ENCODE measurements at places on chromosomes 11 and 22.

GRCh38 chr11:78656984-78657383 is 82.3 kb upstream of the NARS2 start:
- no peak for DNase-seq

GRCh38 chr22:43129426-43130425 is 13.5 kb downstream of the MCAT start:
- no peak for DNase-seq

DNA sequence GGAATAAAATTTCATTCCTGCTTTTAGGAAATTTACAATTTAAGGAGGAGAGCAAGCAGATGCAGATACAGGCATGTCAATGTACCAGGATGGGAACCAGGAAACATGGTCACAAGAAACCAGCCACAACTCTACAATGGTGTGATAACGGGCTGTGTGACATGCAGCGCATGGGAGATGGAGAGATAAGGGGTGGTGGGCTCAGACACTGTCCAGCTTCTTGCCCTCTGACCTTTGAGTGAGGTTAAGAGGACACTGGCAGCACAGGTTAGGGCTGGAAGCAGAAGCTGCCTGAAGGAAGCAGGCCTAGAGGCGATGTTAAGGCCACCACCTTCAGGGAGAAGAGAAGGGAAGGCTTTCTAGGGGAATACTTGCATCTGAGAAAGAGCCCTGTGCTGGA is 2.3 kb upstream of the SORL1-AS1 start:
- no peak for DNase-seq

- no peak for DNase-seq
Measured at GRCh38 chr11:96781082-96781481, 391.3 kb downstream of the JRKL start.

DNA sequence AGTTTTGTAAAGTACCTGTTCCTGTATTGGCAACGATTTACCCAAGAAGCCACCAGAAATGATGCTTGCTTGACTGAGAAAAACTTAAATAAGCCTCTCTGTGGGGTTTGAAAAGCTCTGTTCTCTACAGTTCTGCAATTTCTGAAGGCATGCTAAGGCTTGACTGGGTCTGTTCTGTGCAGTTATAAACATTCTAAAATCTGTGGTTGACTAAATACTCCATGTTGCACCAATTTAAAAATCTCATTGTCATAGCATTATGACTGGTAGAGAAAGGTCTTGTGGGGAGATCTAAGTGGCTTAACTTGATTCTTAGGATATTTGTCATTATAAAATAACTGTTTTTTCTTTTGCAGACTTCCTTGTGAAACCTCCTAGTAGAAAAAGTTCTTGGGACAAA is 73.7 kb downstream of the MTMR3 start:
- DNase-seq: no peak

- DNase-seq: no peak
Measured at GRCh38 chr11:122742301-122743018, 86.9 kb downstream of the UBASH3B start.

- no peak for DNase-seq
Measured at GRCh38 chr11:132981131-132981956, 551.0 kb downstream of the OPCML start.

- DNase-seq: no peak
Measured at GRCh38 chr11:82533628-82534327, 199.9 kb downstream of the FAM181B start.

- no peak for DNase-seq
Measured at GRCh38 chr11:124798991-124799347, 1.2 kb downstream of the MSANTD2 start.

DNA sequence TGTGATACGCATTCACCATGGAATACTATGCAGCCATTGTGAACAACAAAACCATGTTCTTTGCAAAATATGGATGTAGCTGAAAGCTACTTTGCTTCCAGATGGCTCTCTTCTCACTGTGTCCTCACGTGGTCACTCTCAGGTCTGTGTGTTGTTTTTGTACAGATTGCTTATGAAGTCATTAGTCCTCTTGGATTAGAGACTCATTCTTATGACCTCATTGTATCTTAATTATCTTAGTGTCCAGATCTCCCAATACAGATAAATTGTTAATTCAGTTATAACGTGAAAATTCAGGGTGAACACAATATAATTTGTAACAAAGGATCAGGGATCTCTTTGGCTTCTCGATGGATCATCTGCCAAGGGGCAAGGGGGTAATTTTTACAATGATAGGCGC is 100.4 kb upstream of the TOP3B start:
- no peak for DNase-seq

- DNase-seq: no peak
Measured at GRCh38 chr11:76978818-76979217, 55.4 kb upstream of the B3GNT6 start.

DNA sequence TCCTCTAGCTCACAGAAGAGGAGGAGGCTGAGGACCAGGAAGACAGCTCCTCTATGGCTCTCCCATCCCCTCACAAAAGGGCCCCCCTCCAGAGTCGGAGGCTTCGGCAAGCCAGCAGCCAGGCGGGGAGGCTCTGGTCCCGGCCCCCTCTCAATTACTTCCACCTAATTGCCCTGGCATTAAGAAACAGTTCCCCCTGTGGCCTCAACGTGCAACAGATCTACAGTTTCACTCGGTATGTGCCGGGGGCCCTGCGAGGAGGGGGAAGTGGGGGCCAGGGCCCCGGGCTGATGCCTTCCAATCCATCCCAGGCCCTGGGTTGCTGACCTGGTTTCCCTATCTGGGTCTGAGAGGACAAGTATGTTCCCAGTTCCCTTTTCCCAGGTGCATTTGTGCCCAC is 7.9 kb downstream of the FOXR1 start:
- no peak for DNase-seq

GRCh38 chr11:100769165-100769564 is 82.1 kb downstream of the ARHGAP42 start:
- no peak for DNase-seq

- no peak for DNase-seq
Measured at GRCh38 chr11:115912484-115912945, 408.3 kb upstream of the CADM1 start.

DNA sequence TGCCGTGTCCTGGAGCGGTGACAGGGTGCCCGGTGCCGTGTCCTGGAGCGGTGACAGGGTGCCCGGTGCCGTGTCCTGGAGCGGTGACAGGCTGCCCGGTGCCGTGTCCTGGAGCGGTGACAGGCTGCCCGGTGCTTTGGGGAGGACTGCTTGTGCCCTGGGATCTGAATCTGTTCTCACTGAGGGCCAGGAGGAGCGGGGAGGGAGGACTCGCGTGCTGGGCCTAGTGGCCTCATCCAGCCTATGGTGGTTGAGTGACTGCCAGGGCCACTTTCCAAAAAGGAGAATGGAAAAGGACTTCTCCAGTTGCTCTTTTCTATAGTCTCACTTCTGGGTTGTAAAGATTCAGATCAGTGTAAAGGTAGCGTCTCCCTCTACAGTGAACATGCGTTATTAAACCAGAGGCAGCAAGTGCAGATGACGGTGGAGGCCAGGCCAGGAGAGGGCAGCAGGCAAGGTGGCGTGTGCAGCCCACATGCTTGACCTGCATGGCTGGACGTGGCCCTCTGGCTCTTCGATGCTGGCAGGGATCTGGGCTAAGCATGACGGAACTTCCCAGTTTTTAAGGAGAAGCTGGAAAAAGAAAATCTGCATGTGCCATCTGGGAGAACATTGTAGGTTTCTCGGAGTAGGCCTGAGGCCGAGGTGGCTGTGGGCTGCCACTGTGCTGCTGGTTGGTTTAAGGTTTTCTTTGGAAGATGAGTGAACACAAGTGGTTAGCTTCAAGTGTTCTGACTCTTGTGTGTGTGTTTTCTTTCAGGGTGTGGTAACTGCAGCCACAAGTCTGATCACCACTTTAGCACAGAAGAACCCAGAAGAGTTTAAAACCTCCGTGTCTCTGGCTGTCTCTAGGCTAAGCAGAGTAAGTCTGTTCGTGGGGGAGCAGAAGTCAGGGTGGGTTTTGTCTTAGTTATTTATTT is 55.0 kb downstream of the AP2A2 start:
- DNase-seq: no peak

GRCh38 chr11:66283461-66284105 is 5.4 kb downstream of the YIF1A start:
- no peak for DNase-seq

DNA sequence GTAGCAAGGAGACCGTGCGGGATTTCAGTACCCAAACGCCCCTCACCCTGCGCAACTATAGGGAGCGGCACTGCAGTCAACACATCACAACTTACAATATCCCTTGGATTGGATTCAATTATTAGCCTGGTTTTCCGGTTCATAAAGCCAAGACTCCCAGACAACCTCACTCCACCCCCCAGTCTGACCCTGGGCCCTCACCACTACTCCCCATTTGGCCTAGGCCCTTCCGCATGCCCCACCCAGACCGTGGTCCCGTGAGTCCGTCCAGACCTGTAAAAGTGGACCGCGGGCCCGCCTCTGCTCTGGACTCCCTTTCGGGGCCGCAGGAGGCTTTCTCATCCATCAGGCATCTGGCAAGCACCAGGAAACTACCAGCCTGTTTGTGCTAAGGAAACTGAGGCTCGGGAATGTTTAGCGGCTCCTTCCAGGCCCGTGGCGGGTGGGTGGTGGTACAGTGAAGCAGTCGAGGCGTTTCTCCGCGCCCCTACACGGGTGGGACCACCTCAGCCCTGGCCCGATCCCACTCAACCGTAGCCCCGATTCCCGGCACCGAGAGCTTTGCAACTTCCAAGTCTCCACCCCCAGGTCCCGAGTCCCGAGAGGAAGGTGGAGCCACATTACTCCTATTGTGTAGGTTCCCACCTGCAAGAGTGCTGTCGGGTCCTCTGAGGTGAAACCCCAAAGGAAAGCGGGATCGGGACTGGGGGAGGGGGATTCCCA is 679 bp upstream of the DPP3 start:
- no peak for DNase-seq

GRCh38 chr22:41793871-41794270 is 6.6 kb upstream of the CCDC134 start:
- DNase-seq: no peak

- no peak for DNase-seq
Measured at GRCh38 chr11:38304926-38305325, 1706.9 kb upstream of the RAG2 start.

DNA sequence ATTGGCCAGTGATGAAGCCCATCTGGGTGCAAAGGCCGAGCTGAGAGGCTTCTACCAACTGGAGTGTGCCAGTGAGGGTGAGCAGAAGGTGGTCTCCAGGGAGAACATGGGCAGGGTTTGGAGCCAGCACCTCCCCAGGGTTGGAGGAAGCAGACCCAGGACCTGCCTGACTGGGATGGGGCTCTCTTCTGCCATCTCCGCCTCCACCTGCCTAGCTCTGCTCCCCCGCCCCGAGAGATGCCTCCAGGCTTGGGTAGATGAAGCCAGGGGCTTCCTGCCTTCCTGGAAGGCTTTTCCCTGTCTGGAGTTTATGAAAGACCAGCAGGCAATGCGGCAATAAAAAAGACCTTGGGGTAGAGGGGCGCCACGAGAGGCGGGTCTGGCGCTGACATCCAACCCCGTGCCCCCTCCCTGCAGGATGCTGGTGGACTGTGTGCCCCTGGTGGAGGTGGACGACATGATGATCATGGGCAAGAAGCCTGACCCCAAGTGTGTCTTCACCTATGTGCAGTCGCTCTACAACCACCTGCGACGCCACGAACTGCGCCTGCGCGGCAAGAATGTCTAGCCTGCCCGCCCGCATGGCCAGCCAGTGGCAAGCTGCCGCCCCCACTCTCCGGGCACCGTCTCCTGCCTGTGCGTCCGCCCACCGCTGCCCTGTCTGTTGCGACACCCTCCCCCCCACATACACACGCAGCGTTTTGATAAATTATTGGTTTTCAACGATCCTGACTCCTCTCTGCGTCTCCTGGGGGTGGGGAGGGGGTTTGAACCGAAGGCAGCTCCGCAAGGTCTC is 3.3 kb downstream of the SELENOM start:
- no peak for DNase-seq

DNA sequence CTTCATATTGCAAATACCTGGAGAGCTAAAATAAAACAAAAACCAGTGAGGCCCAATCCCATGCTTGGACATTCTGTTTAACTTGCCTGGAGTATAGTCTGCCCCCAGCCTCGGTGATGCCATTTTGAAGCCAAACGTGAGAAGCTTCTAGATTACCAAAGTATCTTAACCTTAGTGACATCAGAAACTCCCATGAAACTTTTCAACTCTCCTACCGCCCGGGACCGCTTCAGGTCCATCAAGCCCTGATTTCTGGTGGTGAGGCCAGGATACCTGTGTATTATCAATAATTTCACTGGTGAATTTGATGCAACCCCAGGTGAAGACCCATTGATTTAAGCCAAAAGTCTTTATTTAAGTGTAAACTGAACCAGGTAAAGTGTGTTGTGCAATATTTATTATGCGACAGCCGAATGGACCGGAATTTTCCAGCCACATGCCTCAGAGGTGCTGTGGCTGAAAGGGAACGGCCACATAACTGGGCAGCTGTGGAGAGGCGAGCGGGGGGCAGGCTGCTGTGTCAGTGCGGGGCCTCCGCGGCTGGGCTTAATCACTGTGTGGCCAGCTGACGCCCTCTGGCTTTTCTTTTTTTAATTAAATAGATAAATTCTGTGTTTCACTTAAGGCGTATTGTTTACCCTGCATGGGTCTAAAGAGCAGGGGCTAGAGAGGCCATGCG is 385.5 kb upstream of the B3GAT1 start:
- no peak for DNase-seq

DNA sequence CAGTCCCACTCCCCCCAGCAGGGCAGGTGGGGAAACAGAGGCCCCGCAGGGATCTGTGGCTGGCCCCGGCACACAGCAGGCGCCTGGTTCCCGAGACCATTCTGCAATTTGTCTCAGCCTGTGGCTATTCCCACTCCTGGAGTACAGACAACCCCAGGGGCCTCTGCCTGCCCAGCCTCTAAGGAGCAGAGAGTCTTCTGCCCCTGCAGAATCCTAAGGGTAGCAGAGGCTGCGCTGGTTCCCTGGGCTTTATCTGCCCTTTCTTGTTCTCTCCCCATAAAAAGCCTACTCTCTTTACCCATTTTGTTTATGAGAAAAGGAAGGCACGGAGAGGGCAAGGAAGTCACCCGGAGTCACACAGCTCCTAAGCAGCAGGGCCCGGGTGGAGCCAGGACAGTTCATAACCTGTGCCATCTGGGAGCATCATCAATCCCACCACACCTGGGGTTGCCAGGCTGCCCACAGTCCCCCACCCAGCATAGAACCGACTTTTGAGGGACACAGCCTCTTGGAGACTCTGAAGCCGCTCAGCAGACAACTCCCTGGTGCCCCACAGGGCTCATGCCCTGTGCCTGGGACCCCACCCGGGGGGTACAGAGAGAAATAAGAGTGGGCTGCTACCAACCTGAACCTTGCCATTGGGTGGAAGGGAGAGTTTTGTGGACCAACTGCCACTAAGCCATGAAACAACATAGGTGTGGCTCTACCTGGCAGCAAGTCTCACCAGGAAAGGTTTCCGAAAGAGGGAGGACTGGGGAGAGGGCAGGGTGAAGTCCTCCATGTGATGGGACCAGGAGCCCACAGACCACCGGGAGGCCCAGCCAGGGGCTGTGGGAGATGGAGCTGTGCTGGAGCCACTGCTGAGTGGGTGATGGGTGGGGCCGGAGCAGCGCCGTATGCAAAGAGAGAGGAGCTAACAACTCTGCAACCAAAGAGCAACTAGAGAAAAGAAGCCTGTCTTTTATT is 17.2 kb upstream of the LINC01488 start:
- DNase-seq: no peak

DNA sequence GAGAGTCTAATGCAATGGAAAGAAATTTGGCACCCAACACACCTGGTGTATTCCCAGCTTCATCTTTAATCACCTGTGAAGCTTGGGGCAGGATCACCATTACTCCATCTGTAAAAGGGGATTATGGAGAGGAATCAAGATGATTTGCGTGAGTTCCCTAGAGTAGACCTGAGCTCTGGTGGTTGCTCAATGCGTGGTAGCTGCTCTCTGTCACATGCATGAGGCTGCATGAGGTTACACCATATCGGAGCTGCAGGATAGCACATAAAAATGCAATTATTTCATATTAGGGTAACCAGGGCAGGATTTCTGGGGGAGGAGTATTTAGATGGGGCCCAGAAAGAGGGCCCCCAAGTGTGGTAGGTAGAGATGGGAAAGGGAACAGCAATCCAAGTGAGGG is 35.3 kb upstream of the CLMP start:
- no peak for DNase-seq

Data from GM12864 (cell line).